ENCODE measurements at places on chromosomes 7 and 10.
A peak's percentile ranks its signal among the peaks of the same experiment; 100 is the strongest.

DNA sequence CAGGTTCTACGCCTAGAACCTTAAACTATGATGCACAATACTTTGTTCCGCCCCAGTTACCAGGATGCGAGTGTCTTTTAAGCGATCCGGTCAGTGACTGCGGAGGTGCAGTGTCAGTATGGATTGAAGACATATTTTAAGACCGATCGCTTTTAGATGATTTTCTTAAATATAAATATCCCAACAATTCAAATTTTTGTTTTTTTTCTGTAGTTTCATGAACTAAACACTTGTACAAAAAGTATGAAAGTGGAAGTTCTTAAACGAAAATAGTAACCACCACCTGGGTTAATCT is 835 bp downstream of the COMMD3 start:
- DNase-seq = no peak

- DNase-seq = no peak
Observed at GRCh38 chr7:26198133-26198780, 2.3 kb downstream of the HNRNPA2B1 start.

DNA sequence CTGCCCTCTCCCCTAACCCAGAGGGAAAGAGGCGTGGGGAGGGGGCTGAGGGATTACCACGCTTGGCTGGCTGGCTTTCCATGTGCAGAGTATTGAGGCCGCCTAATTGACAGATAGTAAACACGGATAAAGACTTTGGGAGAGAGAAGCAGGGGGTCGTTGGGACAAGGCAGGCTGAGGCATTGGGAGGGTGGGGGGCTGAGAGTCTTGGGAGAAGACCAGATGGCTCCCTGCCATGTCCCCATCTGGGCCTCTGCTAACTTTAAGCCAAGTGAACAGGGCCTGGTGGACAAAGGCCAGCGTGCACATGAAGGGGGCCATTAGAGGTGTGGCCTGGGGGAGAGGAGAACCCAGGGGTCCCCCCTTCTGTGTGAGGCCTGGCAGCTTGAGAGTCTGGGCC is 55.4 kb upstream of the MXI1 start:
- no peak for DNase-seq

- no peak for DNase-seq
Observed at GRCh38 chr7:70619130-70619529, 512.8 kb upstream of the GALNT17 start.

DNA sequence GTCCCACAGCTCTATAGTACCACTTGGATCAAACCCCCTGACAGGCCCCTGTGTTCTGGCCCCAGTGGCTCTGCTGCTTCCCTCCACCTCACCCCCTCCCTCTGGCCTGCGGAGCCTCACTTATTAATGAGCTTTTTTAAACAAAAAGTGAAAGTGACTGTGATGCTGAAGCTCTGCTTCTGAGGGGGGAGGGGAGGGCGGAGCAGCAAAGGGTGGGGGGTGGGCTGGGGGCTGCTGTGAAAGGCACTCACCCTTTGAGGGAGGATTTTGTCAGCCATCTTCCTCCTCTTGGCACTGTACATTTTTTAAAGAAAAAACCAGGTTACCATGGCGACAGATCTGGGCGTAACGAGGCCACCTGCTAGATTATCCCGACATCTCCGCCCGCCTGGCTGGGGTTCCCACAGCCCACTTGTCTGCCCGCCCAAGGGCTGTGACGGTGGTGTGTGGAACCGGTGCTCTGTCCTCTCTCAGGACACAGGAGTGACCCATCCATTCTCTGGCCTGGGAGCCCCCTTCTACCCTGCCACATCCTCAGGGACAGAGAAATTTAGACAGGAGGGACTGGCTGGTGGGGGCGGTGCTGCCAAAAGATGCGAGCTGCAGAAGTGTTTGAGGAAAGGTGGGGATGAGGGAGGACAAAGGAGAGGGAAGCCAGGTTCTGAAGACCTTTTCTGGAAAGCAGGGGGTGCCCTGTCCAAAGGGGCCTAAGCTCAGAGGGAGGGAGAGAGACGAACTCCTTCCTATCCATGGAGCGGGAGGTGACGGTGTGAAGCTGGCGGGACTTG is 4.9 kb downstream of the SMARCD3 start:
- peak; percentile 67 for DNase-seq

DNA sequence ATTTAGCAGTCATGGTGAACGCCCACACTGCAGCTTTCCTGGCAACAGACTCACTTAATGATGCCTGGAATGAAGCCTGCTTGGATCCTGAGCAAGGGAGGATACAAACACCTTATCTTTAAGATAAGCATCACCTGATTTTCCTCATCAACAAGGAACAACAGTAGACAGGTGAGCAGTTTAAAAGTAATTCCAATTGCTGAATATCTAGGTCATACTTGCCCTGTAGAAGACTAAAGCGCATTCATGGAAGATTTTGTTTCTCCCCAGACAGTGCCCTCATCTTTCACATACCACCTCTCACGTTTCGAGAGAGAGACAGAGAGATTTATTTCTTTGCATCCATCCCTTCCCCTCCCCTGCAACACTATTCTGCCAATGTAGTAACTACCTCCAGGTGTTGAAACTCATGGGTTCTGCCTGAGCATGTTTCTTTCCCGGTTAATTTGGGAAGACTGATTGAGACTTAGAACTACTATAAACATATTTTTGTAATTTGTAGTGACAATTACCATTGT is 660.7 kb downstream of the PARD3 start:
- DNase-seq = no peak

DNA sequence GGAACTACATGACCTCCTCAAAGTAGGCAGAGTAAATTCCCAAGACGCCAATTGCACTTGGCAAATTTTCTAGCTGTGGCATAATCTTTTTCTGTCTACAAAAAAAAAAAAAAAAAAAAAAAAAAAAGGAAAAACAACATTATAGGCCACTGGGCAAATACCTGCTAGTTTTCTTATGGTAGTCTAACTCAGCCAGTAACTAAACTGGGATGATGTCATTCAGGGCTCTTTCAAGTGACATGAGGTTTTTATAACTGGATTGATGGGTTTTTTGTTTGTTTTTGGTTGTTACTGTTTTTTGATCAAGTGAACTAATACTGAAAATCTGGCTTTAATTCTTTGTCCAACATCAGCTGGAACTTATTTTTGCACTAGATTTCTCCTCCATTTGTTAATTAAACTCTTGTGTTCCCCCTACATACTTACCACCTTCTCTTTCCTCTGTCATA is 7.4 kb upstream of the VIM start:
- no peak for DNase-seq

DNA sequence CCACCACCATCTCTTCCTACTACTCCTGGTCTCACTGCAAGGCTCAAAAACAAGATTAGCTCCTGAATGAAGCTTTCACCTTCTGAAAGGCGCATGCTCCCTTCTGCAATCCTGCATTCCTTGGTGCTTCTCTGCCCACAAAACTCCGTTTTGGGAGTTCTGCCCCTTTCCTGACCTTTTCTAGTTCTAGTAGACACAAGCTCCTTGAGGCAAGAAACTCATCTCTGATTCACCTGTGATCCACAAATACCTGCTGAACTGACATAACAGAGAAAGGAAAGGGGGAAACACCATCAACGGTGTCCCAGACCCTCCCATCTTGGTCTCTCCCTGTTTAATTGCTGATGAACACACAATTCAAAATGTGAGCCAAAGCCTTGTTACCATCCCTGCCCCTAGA is 64.0 kb upstream of the EGR2 start:
- no peak for DNase-seq

DNA sequence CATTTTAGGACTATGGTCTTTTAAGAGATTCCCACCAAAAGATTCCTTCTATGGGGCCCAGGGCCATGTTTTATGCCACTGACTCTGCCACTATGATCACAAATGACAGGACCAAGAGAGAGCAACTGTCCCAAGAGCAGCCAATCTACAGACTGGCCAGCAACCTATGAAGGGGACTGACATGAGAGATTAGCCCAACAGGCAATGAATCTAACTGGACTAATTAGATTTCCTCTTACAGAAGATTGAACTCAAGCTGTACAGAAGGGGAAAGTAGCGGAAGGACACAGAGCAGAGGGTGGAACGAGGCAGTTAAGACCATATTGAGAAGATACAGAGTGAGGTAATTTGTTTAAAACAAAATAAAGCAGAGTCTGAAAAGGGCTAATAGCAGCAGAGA is 25.8 kb downstream of the ZNF800 start:
- DNase-seq = no peak

- DNase-seq = no peak
Observed at GRCh38 chr10:97687785-97688781, 1.0 kb upstream of the AVPI1 start.

- peak; percentile 28 for DNase-seq
Observed at GRCh38 chr10:87862679-87863052, 667 bp downstream of the KLLN start.

DNA sequence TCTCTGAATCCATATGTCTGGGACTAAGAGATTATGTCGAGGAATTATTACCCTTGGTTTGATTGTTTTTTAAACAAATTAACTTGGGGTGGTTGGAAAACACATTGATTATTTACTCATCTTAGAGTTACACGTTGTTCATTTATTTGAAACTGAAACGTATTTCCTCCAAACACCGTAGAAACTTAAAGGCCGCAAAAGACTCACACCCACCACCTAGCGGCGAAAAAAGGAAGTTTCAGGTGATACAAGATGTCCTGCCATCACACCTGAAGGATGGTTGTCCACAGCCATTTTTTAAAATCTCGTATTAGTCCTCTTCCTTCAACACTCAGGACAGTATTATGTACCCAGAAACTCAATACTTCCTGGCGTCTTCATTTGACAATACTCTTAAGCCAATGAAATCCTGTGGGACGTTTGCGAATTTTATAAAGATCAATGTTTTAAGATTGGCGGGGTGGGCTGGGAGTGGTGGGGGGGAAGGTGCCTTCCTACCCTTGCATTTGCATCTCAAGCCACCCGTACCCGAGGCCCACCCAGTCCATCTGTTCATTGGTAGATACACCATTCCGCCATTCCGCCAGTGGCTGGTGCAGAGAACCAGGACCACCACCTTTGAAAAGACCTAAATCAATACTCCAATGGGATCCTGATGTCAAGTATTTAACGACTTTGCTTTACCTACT is 1.4 kb upstream of the LCOR start:
- DNase-seq = peak; percentile 28

- no peak for DNase-seq
Observed at GRCh38 chr7:152522571-152523067, 86.8 kb upstream of the KMT2C start.

- DNase-seq = no peak
Observed at GRCh38 chr7:131797841-131798240, 241.4 kb upstream of the PODXL start.

GRCh38 chr7:129824291-129825208 is 128.2 kb downstream of the UBE2H start:
- peak; percentile 37 for DNase-seq

GRCh38 chr7:103123529-103123928 is 25.4 kb downstream of the NAPEPLD start:
- no peak for DNase-seq

- DNase-seq = no peak
Observed at GRCh38 chr10:16699435-16700057, 117.7 kb downstream of the RSU1 start.

DNA sequence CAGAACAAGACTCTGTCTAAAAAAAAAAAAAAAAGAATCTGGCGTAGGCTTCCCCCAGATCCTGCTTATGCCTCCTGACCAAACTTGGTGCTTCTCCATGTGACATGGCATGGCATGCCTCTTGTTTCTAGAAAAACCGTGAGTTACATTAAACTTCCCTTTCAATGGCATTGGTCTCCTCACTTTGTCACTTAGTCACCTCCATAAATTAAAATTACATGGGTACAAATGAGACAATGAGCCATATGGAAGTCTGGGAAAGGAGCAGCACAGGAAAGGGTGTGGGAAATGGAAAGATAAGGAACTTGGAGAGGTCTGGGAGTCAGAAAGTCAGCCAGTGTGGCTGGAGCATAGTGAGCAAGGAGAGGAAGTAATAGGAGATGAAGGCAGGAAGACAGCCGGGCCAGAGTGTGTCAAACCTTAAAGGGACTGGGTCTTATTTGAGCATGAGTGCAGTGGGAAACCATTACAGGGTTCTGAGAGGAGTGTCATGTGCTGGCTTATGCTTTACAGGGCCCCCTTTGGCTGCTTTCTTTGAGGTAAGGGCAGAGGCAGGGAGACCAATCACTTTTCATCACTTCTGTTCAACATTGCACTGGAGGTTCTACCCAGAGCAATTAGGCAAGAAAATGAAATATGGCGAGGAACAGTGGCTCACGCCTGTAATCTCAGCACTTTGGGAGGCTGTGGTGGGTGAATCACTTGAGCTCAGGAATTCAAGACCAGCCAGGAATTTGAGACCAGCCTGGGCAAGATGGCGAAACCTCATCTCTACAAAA is 21.3 kb upstream of the ZMIZ2 start:
- no peak for DNase-seq

- DNase-seq = no peak
Observed at GRCh38 chr7:8064828-8065227, 96.2 kb downstream of the GLCCI1 start.

DNA sequence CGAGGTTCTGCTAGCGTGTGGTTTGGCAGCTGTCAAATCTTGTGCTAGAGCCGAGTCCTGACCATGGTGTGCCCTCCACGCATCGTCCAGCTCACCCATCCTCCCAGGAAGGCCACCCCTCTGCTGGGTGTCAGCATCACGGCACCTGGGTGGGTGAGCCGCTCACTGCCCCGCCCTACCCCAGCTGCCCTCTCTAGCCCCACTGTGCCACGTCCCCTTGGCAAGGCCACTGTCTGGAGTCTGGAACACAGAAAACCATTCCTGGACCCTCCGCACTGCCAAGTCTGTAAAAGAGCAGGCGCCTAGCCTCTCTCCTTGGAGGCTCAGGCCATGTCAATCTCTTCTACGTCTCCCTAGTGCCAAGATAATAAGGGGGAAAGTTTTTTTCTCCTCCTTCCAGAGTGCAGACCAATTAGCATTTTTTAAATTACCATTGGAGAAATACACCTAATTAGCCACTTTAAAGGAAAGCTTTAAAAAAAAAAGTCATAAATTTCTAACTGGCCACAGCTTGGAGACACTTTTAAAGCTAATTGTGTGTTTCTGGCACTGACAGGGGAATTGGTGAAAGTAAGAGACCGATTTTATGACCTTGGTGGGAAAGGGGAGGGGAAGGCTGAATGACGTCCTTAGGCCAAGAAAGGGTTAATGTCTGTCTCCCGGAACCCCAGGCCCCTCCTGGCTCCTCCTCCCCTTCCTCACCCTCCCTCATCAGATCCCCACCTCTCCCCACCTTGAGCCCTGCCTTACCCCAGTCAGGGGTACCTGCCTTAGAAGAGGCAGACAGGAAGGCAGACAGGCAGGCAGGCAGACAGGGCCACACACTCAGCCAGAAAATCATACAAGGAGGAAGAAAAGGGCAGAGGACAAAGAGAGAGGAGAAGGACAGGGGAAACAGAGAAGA is 151.2 kb downstream of the PLXNA4 start:
- no peak for DNase-seq

- DNase-seq = no peak
Observed at GRCh38 chr7:155706376-155706775, 61.9 kb downstream of the RBM33 start.

GRCh38 chr10:7651853-7652470 is 14.8 kb downstream of the ITIH5 start:
- no peak for DNase-seq

DNA sequence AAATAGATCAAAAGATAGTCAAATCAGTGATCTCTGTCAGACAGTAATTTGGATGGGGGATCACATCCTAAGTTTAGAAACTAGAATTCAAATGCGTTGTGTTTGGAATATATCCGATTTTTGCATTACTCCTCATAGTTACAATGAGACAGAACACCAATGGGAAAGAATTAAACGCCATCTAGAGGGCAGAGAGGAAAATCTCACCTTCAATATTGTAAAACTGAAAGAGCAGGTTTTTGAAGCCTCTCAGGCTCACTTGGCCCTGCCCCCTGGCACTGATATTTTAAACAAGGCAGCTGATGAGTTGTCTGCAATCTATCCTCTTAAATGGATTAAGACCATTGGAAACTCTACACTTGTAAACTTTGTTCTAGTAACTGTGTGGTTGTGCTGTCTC is 17.7 kb downstream of the FRG2B start:
- DNase-seq = no peak

All from GM12891 (cell line).